ENCODE measurements at places on chromosomes 13 and 19. TPM values are rescaled to one million over a fixed set of nuclear protein-coding genes. Genes with fewer than 3 reads are reported as not detected.

The MISP3 gene
- total RNA-seq, result 1.4 TPM

The PSG6 gene
- not detected for total RNA-seq

DNA sequence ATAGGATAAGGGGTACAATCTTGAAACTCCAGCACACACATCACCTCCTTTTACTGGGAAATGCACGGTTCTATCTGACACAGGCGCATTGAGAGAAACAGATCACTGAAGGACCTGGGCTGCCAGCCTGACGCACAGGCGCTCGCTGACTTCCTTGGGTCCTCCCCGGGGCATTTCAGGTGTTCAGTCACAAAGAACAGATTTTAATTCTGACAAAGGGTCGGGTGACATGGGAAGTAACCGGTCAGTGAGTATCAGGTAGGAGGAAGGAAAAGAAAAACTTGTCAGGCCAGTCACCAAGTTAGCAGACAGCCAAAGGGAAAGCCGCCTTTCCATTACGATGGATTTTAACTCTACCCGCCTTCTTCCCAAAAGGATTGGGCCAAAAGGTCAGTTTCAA is 39.6 kb downstream of the INSR start:
- no peaks in the 10 kb centered on the region for H3K27me3 ChIP-seq

The NLRP4 gene
- total RNA-seq, result not detected

DNA sequence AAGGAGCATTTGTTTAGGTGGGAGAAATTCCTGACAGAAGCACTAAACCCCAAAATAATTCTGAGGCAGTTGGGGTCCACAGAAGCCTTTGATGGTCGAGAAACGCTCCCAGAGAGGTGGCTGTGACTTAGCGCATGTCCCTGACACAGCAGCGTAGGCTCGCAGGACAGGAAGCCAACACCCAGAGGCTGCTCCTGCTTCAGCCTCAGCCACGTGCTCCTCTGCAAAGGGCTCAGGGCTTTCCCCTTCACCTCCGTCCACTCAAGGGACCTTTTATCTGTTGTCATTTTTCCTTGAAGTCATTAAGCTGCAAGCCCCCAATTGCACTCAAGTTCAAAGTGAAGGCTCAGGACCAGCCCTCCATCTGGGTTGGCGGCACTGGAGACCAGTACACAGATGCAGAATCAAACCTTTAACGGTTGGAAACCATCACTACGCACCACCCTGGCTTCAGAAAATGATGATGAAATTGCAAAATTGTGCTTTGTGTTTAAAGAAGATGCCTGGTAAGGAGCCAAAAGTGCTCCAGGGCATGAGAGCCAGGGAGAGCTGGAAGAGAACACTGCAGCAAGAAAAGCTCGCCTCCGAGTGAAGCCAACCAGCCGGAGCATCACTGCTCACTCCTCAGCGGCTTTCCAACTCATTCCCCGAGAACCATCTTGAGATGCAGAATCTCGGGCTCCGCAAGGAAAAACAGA is 219.6 kb downstream of the RAP2A start:
- H3K36me3 ChIP-seq, result no peaks in the 10 kb centered on the region
- H3K27ac ChIP-seq, result no peak overlapping the region
- H3K27me3 ChIP-seq, result no peaks in the 10 kb centered on the region
- H3K4me3 ChIP-seq, result no peak overlapping the region
- H3K4me1 ChIP-seq, result peaks cover 13% of the 10 kb centered on the region

- no peak overlapping the region for H3K27ac ChIP-seq
- H3K4me1 ChIP-seq, result no peaks in the 10 kb centered on the region
- H3K4me3 ChIP-seq, result no peak overlapping the region
- DNase-seq, result no peak
Measured at GRCh38 chr19:46442808-46443450, 14.2 kb upstream of the PNMA8C start.
